ENCODE measurements at places on chromosomes 6 and 20. TPM values are rescaled to one million over a fixed set of nuclear protein-coding genes. Genes with fewer than 3 reads are reported as not detected.

UST gene
- total RNA-seq: 4.1 TPM

COQ3 gene
- 10.1 TPM for total RNA-seq

BANF2 gene
- total RNA-seq: not detected

SCUBE3 gene
- 0.07 TPM for total RNA-seq

DZANK1 gene
- 3.0 TPM for total RNA-seq

SPDEF gene
- 1.2 TPM for total RNA-seq

SIM1 gene
- total RNA-seq: not detected

SPAG4 gene
- total RNA-seq: 4.3 TPM

FKBP1C gene
- total RNA-seq: 2.0 TPM

Measured in A549 treated with GW870086 at 1 μM for 4 hours (cell line).